AG04449 (cell line): ENCODE measurements at places on chromosomes 6 and 20.

DNA sequence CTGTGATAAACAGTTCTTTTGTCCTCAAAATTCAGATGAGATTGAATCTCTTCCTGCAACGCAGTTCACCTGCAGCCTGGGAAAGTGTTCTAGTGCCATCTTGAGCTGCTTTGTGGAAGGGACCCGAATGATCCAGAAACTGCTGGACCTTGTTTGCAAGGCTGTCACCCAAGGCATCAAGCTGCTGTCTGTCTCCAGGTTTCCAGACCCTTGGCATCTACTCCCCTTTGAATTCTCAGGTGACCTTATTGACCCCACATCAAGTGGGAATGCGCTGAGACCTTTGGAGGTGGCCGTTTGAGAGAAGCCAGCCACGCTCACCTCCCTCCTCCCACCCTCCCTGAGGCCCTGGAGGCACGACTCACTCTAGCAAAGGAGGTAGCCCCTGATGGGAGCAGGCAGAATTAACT is 112.5 kb downstream of the EDN3 start:
- DNase-seq = no peak

DNA sequence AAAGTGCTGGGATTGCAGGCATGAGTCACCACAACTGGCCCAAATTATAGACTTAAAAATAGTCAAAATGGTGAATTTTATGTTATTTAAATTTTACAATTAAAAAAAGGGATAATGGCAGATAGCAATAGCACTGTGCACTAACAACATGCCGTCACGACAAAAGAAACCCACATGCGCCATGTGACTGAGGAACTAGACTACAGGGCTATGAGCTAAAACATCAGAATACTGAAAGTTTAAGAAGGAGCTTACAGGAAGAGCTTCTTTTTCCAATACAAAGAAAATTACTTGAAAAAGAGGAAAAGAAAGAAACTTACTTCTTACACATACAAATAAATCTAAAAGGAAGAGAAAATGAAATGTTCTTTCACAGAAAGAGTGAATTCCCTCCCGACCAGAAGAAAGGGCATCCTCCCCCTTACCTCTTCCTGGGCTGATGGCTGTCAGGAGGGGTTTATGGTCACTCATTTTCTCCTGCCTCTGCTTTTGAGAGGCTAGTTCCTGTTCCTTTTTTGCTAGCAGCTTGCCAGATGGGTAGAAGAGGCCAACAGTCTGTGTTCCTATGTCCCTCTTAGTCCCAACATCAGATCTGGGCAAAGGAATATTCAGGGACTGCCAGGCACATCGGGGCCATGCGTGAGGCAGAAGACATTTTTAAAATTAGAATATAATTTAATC is 54.5 kb downstream of the DZANK1 start:
- no peak for DNase-seq

DNA sequence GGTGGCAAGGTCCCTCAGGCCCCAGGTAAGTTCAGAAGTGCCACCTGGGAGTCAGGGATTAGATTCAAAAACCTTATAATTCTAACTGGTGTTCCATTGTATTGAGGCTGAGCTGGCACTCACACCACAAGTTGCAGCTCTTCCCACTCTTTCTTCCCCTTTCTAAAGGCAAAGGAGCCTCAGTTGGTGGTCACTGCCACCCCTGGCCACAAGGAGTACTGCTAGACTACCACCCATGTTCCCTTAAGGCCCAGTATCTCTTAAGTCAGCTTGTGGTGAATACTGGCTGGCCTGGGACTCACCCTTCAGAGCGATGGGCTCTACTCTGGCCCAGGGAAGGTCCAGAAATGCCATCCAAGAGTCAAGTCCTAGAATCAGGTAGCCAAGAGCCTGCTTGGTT is 421.1 kb upstream of the KHDRBS2 start:
- DNase-seq = no peak

- DNase-seq = no peak
Measured at GRCh38 chr6:109340811-109341210, 41.5 kb downstream of the CD164 start.

DNA sequence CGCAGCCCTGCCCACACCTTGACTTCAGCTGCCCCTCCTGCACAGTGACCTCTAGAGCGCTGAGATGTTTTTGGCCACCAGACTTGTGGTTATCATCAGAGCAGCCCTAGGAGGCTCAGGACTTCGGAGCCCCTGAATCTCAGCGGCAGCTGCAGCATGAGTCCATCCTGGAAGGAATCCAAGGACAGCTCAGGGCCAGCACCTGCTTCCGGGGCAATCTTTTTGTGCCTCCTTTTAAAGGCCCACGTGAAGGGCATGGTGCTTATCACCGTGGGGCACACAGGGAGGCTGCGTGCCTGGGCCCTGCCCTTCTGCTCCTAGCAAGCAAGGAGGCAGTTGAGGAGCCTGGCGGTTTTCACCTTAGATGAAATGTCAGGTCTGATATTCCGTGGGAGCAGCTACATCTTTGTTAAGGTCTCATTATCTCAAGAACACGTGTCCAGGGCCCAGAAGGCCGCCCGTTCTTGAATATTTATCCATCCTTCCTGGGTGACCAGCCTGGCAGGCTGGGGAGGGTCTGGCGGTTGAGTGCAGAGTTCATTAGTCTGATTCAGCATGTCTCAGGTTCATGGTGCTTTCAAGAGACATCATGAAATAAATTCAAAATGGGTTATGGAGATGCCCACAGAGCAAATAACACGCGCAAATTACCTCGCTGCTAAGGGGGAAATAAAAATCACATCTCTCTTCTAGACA is 392.4 kb downstream of the TAF4 start:
- DNase-seq = no peak
